Immature natural killer cell (primary cell): ENCODE measurements at places on chromosomes 7 and 10. TPM values are rescaled to one million over a fixed set of nuclear protein-coding genes. Genes with fewer than 3 reads are reported as not detected.

Gene IKZF1
- polyA plus RNA-seq = 91.3 TPM

Gene FGF8
- polyA plus RNA-seq = not detected

DNA sequence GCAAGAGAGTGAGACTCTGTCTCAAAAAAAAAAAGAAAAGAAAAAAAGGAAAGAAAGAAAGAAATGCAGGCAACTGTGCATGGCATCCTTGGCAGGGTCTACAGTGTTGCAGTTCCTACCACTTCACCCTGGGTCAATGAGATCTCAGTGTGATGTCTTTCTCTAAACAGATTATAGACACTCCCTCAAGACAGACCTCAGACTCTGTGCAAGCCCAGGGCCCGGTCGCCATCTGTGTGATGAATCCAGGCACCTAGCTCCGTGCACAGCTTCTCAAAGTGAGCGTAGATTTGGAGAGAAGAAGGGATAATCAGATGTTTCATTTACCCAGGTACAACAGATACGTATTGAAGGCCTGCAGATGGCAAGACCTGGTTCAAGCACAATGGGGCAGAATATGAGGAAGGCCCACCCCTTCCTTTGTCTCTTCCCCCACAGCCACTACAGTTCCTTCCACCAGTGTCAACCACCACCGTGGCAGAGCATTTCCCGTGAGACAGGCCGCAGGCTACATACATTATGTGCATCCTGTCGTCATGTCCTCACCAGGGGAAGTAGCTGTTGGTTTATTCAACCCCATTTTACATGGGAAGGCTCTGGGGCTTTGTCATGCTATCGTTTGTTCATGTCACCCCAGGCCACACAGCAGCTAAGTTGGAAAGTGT, 471.7 kb upstream of the GALNT17 start:
- peak; percentile 95 for DNase-seq

Gene HYAL4
- not detected for polyA plus RNA-seq

GRCh38 chr7:78071491-78072200, 273.1 kb downstream of the PHTF2 start:
- DNase-seq = no peak

DNA sequence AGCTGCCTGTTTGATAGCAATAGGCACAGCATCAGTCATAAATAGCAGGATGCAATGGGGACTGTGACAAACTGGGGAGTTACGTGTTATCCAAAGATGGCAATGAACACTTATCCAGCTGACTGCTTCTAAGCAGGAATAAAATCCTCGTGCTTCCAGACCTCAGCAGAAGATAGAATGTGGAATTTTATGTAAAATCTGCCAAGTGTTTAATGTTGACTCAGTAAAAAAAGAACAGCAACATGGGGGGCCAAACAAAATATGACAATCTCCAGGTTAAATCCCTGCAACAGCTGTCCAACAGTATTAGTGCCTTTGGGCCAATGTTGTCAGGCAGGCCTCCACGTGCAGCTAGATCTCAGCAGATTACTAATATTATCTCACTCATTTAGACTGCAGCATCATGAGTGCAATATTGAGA, 127.3 kb downstream of the SEMA3C start:
- no peak for DNase-seq

DNA sequence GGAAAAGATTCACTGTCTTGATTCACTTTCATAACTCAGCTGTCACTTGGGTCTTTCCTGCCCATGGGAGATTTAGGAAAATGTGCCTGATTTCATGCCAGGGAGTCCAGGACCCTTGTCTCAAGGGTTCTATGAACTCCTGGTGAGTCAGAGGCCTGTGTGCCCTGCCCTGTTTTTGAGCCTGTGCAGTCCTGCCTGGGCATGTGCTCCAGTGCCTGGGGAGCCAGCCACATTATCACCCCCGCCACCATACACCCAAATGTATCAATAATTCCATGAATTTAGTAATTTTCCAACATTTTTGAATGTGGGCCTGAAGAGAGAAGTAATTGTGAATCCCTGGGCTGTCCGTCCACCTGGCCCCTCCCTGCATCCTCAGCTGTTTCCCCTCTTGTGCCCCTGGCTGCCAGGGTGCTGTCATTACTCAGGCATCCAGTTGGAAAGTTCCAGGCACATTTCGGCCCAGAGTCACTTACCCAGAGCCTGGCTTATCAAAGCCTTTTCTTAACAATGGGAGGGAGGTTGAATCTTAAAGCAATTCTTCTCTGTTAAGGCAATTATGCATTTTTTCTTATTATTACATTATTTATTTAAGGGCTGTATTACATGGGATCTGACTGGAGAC, 287.8 kb upstream of the CDC14C start:
- no peak for DNase-seq

GRCh38 chr7:73706126-73707044, 13.1 kb downstream of the STX1A start:
- no peak for DNase-seq

DNA sequence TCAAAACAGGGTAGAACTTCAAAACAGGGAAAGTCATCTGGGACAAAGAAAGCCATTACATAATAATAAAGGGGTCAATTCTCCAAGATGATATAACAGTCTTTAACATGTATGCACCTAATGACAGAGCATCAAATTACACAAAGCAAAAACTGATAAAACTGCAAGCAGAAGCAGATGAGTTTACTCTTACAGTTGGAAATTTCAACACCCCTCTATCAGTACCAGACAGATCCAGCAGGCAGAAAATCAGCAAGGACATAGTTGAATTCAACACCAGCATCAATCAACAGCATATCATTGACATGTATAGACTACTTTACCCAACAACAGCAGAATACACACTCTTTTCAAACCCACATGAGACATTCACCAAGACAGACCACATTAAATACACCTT, 233.0 kb upstream of the NEBL start:
- no peak for DNase-seq

DNA sequence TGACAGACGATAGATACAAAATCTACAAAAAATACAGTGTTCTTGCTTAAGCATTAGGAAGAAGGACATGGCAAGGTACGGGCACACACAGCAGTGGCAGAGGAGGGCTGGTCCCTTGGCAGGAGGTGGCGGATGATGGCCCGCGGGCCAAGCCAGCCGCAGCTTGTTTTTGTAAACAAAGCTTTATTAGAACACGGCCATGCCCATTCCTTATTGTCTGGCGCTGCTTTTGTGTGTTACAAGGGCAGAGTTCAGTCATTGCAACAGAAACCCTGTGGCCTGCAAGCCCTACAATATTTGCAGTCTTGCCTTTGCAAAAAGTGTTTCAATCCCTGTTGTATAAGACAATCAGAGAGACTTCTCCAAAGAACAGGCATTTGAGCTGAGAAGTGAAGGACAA, 30.7 kb downstream of the FGFR2 start:
- DNase-seq = no peak

DNA sequence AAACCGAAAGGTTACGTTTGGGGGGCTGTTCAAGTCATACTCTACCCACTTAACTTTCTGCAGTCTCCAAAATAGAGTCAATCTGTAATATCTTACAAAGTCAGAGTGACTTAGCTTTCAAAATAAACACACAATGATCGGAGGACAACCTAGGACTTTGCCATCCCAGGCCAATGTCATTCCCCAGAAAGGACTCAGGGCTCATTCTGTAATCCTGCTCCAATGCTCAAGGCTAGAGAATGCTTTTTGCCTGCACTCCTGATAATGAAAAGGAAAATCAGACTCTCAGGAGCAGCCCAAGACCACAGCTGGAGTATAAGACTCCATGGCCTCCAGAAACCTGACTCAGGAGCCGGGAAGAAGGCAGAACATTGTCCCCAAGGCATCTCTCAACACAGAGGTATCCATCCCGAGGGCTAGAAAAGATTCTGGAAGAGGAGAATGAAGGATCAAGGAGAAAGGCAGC, 28.5 kb upstream of the ASCC1 start:
- DNase-seq = no peak

Gene AGBL3
- not detected for polyA plus RNA-seq

GRCh38 chr7:157056957-157057902, 46.8 kb upstream of the MNX1 start:
- DNase-seq = no peak

Gene HTR5A
- polyA plus RNA-seq = not detected

DNA sequence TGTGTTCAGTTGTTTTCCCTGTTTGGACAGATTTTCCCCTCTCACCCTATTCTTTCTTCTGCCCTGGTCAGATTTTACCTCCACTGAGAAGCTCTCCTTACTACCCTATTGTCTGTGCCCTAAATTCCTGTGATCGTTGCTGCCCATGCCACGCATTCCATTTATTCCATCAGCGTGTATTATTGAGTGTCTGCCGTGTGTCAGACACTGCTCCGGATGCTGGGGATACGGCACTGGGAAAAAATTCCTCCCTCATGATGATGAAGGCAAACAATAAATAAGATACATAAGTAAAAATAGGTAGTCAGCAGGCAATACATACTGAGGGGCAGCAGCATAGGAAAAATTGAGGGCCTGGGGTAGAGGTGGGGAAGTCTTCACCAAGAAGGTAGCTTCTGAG, 86.8 kb downstream of the FANK1 start:
- no peak for DNase-seq

Gene RAB11FIP2
- 10.4 TPM for polyA plus RNA-seq

DNA sequence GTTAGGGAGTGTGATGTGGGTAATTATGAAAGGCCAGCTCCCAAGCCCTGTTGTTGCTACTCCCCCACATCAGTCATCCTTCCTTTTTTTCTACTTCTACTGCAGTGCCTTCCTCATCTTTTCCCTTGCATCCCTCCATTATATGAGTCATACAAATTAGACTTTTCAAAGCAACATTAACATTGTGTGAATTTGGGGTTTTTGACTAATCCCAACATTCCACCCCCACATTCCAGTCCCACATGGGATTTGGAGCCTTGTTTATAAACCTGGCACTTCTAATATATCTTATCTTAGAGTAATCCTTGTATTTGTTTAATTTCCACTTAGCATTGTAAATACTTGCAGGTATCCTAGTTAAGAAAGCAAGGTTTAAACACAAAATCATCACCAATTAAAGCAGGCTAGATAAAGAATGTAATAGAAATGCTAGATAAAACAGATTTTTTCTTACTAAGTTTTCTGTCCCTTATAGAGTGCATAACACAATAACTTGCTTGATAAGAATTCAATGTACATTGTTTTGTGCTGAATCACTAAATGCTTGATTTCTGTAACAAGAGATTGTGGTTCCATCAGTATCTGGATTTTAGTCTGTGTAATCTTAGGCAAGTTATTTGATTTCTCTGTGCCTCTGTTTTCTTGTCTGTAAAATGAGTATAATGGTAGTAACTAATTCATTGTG, 165.8 kb downstream of the CFTR start:
- no peak for DNase-seq

DNA sequence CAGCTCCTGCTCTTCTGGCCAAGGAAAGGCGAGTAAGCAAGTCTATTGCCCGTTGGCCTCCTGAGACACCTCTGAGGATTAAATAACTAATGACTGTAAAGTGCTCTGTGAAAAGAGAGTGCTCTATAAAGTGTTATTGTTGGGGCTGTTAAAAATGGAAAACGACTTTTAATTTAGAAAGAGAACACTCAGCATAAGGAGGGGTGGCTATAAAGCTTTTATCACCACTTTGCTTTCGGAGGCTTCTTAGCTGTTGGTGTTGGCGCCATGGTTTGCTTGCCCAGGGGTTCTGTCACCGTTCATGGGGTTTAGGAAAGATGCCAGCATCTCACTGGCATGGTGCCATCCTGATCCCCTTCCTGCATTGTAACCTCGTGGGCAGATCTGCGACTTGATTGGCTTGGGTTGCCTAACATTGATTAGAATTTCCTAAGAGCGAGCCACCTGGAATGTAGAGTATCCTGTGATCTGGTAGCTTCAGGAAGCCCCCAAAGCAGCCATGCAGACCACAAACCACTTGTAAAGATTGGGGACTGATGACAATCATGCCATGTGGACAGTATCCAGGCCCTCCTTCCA, 509.9 kb downstream of the LRMDA start:
- no peak for DNase-seq

Gene NODAL
- not detected for polyA plus RNA-seq

DNA sequence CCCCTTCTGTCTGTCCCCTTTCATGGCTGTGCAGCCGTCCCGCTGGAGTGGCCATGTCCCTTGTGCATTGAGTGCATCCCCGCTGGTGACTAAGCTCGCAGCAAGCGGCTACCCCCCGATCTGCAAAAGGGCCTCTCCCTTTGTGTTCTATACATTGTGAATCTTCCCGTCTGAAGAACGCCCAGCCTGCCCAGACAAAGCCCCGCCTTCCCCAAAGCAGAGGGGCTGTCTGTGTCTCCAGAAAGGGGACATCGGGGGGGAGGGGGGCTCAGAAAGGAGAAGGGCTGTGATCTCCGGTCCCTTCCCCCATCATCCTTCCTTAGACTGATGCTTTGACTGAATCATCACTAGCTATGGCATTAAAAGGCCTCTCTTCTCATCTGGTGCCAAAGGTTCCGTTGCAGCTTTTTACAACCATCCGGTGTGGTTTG, 11.9 kb downstream of the NPTX2 start:
- no peak for DNase-seq

Gene OGDHL
- polyA plus RNA-seq = not detected

- DNase-seq = no peak
These were observed 99.0 kb downstream of the PDE1C start for GRCh38 chr7:31971049-31971667.

GRCh38 chr7:38463277-38464225, 167.6 kb downstream of the AMPH start:
- peak; percentile 73 for DNase-seq
